Stimulated activated CD4-positive, alpha-beta T cell treated with anti-CD3 and anti-CD28 coated beads, Interleukin-2, amount 100 ng/mL, for 48 hours (primary cell): ENCODE measurements at places on chromosomes 3 and 15.

- peak; percentile 36 for DNase-seq
Measured at GRCh38 chr3:134754768-134755559, 40.1 kb upstream of the EPHB1 start.

- DNase-seq: no peak
Measured at GRCh38 chr3:193344486-193344885, 34.1 kb downstream of the ATP13A5 start.

DNA sequence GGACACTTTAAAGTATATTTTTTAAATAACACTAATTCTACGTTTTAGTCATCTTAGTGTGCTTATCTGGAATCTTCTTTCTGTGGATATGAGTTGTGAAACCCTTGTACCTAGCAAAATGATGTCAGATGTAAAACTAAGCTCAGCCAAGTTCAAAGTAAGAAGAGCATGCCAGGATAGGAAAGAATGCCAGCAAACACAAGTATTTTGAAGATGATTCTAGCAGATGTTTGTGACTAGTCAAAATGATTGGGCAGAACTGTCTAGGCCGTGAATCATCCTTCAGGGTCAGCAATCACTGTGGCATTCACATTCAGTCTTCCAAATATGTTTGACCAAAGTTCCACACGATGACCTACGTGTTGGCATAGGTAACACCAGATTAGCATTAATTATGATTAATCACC lies 5.4 kb upstream of the PLOD2 start:
- DNase-seq: no peak

- DNase-seq: no peak
Measured at GRCh38 chr3:17500618-17501017, 241.8 kb downstream of the TBC1D5 start.

DNA sequence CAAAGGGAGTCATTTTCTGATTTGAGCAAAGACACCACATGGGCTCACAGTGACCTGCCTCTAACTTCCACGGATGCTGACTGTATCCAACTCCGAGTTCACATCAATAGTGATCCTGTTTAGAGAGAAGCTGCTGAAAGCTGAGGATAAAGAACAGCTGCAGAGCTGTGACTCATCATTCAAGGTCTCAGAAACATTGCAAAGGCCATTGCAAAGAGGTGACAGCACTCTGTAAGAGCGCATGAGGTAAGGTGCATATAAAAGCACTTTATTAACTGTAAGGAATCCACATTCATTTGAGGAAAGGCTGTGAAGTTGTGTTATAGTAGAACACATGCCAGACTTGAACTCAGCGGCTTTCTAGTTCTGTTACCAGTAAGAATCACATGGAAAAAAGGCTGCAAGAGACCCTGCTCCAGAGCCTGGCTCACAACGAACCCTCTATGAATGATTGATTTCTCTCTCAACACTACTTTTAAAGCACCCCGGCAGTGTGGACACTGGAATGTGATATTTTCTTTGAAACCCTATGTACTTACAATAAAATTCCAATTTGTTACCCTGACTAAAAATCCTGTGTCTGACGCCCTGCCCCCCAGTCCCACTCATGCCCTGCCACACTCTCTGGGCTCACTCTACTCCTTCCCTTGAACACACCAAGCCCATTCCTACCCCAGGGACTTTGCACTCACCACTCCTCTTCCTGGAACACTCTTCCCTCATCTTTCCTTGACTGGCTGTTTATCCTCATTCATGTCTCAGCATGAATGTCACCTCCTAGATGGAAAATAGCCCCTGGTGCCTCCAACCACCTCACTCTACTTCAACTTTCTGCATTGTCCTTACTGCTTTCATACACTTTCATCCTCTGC lies 111.2 kb downstream of the LSM3 start:
- DNase-seq: no peak

DNA sequence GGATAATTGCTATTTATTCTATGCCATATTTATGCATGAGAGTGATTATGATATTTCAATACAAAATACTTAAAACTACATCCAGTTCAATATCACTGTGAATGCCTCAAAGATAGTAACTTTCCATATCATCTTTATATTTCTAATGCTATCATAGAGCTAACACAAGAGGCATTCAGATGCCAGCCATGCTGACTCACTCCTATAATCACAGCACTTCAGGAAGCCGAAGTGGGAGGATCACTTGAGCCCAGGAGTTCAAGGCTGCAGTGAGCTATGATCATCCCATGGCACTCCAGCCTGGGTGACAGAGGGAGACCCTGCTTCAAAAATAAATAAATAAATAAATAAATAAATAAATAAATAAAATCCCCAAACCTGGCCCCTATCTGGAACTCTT lies 498.7 kb downstream of the EPHA3 start:
- no peak for DNase-seq

- DNase-seq: no peak
Measured at GRCh38 chr3:151213151-151213550, 10.1 kb upstream of the GPR171 start.

DNA sequence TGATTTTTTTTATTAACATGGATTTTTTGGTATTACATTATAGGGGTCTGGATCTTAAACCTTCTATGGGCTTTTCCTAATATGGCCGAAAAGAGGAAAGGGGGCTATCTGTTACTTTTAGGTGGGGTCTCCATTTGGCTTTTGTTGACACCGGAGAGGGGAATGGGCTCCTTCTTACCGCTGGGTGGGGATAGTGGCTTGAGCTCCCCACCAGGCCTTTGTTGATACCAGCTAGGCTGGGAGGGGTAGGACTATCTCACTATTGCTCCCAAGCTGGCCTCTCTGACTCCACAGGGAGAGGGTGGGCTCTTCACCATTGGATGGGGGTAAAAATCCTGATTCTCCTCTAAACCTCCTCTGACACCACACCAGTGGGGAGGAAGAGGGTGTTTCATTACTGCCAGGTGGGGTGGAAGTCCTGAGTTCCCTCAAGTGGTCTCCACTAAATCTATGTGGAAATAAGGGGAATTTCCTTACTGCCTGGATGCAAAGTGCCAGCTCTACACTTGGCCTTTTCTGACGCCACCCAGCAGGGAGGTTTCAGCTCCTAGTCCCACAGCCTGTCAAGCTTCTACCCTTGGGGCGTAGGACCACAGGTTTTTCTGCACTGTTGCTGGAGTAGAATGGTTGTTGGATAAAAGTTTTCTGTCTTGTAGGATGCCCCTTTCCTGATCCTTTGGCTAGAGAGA lies 572.3 kb downstream of the MAGI1 start:
- DNase-seq: no peak

- no peak for DNase-seq
Measured at GRCh38 chr3:64140651-64141050, 84.6 kb downstream of the PRICKLE2 start.

DNA sequence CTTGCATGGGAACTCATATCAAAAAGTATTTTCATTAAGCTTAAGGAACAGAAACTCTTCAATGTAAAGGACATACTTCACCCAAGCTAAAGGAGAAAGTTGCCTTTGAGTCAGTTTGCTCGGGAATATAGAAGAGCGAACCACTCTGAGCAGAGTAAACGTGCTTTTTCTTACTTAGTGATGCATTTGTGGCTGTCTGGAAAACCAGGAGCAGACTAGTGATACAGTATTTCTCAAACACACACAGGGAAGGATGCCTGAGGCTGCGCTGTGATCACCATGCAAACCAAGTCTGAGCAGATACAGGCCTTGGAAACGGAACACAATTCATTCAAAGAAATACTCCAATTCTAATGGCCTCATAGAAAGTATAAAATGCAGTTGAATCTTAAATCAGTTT lies 121.0 kb upstream of the CDIN1 start:
- DNase-seq: no peak
